ENCODE measurements at places on chromosomes 4 and X.
A peak's percentile ranks its signal among the peaks of the same experiment; 100 is the strongest.

DNA sequence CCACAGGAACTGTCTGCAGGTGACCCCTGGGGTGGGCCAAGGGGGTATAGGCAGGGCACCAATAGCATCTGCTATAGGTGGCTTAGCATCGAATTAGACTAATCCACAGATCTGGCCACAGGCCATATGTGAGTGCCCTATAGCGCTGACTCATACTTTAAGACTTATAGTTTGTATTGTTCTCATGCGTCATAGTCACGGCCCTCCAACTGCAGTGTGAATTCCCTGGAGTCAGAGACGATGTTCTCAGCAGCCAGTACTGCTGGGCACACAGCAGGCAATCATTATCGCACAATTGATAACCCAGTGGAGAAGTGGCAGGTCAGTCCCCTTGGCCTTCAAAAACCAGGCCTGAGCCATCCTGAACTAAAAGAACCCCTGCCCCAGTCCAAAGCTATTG, 58.1 kb downstream of the ADGRG2 start:
- DNase-seq: no peak

- DNase-seq: no peak
These were observed 23.6 kb downstream of the KLF3 start for GRCh38 chr4:38687571-38688011.

GRCh38 chrX:136616987-136617685, 30.8 kb upstream of the CD40LG start:
- no peak for DNase-seq

GRCh38 chr4:41982716-41983115, 1.2 kb downstream of the DCAF4L1 start:
- DNase-seq: no peak

GRCh38 chr4:93179044-93179443, 649.5 kb upstream of the ATOH1 start:
- DNase-seq: no peak

DNA sequence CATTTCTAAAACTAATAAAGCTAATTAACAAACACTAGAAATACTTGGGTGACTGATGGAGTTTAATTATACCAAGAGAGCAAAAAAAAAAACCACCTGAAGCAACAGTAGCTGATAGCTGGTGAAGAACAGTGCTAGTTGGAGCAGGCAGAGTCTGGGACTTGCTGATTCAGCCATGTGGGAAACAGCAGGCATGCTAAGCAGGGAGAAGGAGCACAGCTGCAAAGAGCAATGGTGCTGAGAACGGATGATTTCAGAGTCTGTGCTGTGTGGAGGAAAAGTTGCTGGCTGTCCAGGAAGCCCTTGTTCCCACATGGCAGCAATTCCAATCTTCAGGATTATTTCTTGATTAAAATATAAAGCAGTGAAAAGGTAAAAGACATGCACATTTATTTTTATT, 68.8 kb downstream of the NPY1R start:
- peak; percentile 43 for DNase-seq

- DNase-seq: no peak
These were observed 52.0 kb downstream of the RELL1 start for GRCh38 chr4:37634180-37634579.

DNA sequence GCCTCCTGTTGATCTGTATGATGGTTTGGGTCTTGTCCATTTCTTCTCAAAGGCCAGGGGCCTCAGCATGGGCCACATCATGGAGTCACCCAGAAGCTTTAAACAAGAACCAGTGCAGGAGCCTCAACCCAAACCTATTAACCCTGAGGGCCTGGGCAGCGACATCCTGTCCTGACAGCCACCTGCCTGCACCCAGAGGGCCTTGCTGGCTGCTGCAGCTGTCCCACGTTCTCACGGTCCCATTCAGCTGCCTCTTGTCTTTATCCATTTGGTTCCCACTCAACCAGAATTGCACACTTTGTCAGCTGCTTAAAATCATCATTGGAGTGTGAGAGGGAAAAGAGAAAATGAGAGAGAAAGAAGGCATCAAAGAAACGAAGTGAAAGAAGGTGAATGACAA, 21.6 kb downstream of the C4orf50 start:
- peak; percentile 54 for DNase-seq

DNA sequence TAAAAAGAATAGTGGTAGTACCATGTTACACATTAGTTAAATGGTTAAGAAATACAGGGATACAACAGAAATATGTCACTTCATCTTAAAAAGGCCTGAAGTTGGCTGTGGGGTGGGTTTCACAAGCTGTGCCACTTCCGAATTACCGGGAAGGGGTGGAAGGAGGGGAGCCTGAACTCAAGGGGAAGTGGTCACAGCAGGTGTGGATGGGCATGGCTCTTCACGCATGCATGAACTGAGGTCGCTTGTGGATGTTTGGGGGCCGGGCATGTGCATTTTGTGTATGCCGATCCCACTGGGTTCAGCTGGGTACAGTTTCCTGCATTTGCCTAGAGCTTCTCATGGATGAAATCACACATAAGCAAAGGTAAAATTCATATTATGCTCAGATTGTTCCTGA, 64.9 kb downstream of the CLCN4 start:
- DNase-seq: no peak

DNA sequence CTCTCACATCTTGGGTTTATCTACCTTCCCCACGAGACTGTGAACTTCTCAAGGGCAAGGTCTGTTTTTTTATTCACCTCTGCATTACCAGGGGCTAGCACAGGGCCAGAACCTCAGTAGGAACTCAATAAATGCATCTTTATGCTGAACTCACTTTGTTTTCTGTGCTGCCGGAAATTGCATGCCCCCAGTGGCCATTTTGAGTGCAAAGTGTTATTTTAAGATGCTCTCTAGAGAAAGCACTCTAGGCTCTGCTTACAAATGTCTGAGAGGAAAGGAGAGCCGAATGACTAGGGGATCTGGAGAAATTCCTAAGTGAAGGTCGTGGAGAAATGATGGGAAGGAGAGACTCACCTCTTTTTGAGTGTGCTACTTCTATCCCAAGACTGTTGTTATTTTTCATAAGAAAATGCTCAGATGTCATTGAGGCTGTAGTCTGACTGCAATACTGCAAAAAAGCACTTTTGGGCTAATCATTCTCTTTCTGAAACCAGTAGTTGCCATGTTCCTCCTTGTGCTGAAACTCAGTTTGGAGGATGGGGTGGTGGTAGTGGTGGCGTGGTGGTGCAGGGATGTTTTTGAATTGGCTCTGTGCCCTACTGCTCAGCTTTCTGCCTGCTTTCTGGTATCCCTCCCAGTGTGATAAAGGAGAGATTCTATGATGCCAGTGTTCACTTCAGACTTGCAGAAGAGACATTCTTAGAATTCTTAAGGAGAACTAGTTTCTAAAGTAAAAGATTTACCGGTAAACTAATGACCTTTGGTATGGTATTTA, 41.3 kb downstream of the DOCK11 start:
- DNase-seq: no peak

GRCh38 chrX:47384502-47384901, 14.1 kb downstream of the ZNF157 start:
- peak; percentile 46 for DNase-seq

- no peak for DNase-seq
These were observed 12.0 kb upstream of the LRAT start for GRCh38 chr4:154731756-154732155.

GRCh38 chrX:6291444-6291843, 62.8 kb upstream of the NLGN4X start:
- no peak for DNase-seq

GRCh38 chr4:30103455-30103854, 616.7 kb upstream of the PCDH7 start:
- no peak for DNase-seq

DNA sequence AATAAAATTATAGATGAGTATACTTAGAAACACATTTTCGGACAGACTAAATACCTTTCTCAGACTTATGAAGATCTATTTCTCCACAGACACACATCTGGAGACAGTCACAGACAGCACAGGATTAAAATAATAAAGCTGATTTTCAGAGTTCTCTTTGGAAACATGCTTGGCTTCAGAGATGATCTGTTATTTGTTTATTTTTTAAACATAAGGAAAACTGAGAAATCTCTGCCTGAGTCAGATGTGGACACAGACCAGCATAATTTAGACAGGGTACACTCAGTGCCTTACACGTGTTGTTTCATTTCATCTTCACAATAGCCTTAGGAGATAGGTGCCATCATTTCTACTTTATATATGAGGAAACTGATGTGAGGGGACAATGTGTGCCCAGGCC, 92.1 kb downstream of the SLC9A7 start:
- DNase-seq: no peak

DNA sequence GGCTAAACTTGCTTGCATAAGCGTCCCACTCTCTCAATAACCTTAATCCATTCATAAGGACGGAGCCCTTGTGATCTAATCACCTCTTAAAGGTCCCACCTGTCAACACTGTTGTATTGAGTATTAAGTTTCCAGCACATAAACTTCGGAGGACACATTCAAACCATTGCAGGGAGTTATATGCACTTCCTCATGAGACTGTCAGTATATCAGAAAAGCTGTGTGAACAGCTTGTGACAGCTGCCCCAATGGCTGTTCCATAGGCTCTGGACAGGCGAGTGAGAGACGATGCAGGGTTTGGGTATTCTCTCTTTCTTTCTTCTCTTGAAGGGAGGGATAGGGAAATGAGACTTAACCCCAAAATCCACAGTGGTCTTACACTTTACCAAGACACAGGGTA, 64.2 kb upstream of the RPL34 start:
- DNase-seq: no peak

DNA sequence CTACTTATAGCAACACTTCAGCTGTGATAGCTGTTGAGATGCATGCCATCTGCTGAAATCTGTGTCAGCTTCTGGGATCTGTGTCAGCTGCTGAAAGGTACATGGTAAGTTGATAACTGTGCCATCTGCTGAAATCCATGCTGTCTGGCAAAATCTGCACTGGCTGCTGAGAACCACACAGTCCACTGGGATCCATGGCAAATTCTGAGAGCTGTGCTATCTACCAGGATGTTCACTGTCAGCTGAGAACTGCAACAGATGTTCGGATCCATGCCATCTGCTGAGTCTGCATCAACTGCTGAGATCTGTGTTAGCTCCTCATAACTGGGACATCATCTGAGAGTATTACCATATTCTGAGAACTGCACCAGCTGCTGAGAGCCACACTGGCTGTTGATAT, 430.5 kb upstream of the POU3F4 start:
- peak; percentile 6 for DNase-seq

DNA sequence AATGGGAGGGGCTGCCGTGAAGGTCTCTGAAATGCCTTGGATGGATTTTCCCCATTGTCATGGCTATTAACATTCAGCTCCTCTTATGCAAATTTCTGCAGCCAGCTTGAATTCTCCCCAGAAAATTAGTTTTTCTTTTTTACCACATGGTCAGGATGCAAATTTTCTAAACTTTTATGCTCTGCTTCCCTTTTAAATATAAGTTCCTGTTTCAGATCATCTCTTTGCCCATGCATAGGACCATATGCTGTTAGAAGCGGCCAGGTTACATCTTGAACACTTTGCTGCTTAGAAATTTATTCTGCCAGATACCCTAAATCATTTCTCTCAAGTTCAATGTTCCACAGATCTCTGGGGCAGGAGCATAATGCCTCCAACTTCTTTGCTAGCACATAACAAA, 13.8 kb upstream of the CLDN34 start:
- DNase-seq: no peak

GRCh38 chr4:126718136-126718535, 914.6 kb upstream of the INTU start:
- no peak for DNase-seq

DNA sequence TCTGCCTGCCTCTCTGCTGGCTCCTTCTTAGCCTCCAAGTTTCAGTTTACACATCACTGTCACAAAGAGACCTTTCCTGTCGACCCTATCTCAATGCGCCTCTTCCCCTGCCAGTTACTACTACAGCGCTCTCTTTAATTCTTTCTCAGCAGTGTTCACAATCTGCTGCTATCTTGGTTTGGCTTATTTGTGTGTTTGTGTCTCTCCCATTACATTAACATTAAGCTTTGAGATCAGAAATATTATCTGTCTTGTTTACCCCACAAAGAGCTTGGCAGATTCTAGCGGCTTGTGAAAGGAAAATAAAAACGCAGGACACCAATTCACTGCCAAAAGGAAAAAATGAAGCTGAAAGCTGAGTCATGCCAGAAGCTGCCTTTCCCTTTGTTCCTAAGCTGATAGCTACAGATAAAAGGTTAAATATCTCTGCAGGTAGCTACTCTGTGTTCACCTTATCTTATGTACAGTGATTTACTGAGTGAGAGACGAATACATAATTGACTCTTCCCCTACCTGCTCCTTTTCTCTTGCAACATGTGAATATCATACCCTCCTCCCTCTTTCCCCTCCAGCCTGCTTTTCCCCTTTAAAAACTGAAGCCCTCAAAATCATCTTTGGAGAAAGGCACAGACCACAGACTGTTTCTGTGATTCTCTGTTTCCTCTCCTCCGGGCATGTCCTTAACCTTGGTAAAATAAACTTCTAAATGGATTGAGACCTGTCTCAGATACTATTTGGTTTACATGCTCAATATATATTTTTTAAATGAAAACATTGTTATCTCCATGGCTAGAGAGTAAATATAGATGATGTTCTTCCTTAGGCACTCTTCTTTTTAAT, 19.3 kb upstream of the SLC9A7 start:
- DNase-seq: peak; percentile 24

GRCh38 chr4:121784975-121785374, 16.1 kb upstream of the EXOSC9 start:
- DNase-seq: peak; percentile 95

DNA sequence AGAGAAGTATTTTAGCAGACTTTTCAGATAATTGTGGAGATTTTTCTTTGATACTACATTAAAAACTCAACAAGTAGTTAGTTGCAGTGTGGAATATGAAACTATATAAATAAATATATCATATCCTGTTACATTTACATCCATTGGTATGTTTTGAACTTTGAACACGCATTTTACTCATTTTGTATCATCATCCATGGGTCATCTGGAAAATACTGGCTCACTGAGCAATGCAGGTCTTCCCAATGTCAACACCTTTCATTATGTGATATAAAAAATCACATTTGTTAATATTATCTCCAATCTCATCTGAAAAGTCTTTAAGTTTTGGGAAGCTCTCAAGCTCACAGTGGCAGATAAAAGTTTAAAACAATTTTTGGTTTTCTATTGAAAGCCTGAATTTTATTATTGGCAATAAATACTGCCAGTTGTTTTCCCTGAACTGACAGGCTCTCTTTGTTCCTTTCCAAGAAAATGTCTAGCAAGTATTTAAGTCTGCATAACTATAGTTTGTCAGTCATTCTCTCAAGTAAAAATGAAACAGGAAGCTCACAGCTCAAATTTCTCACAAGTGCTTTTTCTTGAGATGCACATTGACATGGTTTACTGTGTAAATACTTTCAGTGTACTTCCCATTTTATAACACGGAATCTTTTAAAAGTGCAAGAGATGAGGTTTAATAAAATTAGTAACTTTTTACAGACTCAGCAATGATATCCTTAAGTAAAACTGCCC, 183.5 kb upstream of the GPC4 start:
- no peak for DNase-seq

DNA sequence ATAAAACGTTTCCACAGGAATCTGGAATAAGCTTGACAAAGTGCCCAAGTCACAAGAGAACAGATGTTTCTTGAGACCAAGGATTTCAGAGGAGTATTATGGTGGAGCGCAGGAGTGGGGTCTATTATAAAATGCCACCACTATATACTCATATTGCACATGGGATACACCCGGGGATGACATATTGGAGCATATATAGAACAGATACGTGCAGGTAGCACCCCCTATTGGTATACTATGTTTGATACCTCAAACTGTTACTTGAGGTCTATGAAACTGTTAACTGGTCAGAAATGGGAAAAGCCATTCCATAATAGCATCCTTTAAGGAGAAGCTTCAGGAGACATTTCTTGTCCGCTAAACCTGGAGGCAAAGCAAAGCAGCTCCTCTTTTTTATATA, 86.0 kb downstream of the PCYT1B start:
- DNase-seq: no peak

- peak; percentile 1 for DNase-seq
These were observed 760.2 kb downstream of the RAB28 start for GRCh38 chr4:12723849-12724447.

Measured in myocyte (in vitro differentiated cells).